OCI-M1 (cell line): ENCODE measurements at places on chromosomes 11 and 22.

DNA sequence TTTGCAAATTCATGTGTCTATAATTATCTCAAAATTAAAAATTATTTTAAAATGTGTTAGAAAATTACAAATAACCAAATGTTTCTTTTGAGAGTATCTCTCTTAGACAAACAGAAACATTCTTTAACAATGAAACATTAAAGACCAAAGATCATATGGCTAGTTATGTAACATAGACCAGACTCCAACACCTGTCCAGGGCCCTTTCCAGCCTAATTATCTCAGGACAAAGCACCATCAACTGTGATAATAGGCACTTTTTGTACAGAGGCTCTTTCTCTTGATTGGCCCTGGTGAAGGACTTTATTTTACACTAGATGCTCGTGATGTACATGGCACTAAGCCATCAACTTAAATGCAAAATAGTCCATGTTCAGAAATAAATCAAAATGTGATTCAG is 5.0 kb upstream of the PLEKHA7 start:
- DNase-seq = no peak

DNA sequence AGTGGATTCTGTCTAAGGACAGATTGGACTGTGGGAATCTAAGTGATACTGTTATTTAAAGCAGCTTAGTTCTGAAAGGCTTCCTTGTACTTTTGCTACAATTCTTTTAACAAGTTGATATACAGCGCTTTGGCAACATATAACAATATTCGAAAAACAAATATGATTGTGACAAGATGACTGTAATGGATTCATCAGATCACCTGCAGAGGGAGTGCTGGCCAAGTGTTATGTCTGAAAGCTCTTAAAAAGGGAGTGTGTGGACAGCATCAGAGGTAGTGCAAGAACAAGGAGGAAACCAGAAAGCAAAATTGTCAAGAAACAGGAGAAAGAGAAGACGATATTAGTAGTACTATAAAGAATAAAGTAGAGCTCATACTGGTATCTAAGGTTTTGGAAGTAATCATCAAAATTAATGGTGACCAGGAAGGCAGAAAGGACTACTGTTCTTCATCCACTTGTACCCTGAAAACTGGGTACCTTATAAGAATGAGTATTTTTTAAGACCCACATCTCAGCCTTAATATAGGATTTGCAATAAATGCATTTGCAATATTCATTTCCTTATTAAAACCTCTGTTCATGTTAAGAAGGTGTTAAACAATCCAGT is 1112.0 kb upstream of the CCDC90B start:
- peak; percentile 63 for DNase-seq

DNA sequence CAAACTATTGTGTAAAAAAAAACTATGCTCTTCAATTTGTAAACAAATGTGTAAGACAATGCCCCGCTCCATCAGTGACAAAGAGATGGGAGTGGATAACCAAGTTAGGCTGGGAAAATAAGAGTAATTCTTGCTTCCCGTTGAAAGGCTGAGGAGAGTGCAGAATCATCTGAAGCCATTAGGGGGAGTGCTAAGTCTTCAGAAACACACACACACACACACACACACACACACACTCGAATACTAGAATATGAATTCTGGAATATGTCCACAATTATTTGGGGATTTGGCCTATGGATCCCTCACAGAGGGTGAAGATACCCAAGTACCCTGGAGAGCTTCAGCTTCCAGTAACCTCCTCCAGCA is 27.8 kb upstream of the ROBO3 start:
- peak; percentile 89 for DNase-seq

GRCh38 chr11:69560141-69560790 is 78.8 kb downstream of the LINC01488 start:
- no peak for DNase-seq

DNA sequence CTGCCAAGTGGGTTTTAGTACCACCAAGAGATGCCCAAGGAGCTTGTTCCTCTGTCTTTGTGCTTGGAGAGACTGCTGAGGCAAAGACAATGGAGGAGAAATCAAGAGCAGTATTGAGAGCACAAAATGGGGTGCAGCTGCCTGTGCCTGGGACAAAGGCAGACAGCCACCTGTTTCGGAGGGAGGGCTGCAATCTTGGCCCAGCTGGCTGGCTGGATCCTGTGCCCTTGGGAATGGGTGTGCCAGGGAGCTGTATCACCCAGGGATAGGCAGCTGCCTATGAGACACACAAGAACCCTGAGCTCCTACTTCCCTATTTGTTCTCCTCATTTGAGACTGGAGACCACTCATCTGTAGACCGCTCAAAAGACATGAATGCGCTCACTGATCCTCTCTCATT is 23.3 kb upstream of the CHRM4 start:
- DNase-seq = no peak

- no peak for DNase-seq
Observed at GRCh38 chr11:69215784-69216415, 60.2 kb downstream of the SMIM38 start.
